ENCODE measurements at places on chromosomes 7 and 10.

DNA sequence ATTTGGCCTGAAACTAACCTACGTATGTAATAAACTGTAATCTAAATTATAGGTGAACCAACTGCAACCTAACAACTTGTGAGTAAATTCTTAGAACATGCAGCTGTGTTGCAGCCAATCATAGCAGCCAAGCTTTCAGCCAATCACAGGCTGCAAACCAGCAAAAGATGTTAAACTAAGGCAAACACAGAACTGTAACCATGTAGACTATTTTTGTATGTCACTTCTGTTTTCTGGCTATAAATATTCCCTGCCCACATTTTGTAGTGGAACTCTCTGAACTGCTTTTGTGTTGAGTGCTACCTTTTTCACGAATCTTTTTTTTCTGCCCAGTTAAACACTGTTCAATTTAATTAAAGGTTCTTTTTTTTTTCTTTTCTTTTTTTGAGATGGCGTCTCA is 28.2 kb upstream of the ZPBP start:
- no peak for DNase-seq

GRCh38 chr10:34995925-34996324 is 94.2 kb downstream of the CUL2 start:
- no peak for DNase-seq

DNA sequence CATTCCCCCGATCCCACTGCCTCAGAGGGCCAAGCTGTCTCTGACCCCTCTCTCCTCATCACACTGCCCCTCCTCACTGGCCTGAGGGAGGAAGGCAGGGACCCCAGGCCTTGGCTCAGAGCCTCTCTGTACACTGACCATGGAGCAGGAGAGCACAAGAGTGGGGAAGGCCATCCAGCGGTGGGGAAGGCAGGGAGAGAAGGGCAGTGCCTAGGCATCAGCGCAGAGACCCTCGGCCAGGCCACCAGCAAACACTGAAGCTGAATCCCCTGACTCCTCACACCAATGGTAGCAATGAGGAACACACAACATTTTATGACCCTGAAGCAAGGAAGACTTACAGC is 14.8 kb downstream of the OGDHL start:
- no peak for DNase-seq

DNA sequence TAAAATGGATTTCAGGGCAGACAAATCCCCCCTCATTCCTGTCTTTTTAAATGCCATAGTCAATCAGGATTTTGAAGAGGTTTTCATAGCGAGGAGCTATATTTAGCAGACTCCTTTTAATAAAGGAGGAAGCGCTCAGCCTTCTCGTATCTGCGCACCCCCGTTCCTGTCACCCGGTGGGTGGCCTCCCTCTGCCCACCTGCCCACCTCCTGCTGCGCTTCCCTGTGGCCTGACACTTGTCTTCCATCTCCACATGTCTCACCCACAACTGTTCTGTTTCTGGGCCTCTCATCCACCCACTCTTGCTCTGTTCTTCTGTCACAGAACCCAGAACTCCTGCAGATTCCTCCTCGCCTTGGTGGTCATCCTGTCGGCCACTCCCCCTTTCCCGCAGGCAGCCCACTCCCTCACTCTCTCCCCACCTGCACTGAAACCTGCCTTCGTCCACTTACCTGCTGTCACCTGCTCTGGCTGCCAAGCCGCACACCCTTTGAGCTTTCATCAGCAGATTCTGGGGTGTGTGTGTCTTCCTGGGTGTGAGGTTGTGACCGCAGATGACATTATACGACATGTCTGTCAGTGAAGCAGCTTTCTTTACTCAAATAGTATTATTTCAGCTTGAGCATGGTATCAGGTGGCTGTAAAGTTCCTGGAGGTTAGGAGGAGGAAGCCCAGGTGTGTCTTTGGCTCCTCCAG is 163.5 kb upstream of the AGK start:
- no peak for DNase-seq

GRCh38 chr10:128567551-128567950 is 441.3 kb upstream of the MKI67 start:
- no peak for DNase-seq

DNA sequence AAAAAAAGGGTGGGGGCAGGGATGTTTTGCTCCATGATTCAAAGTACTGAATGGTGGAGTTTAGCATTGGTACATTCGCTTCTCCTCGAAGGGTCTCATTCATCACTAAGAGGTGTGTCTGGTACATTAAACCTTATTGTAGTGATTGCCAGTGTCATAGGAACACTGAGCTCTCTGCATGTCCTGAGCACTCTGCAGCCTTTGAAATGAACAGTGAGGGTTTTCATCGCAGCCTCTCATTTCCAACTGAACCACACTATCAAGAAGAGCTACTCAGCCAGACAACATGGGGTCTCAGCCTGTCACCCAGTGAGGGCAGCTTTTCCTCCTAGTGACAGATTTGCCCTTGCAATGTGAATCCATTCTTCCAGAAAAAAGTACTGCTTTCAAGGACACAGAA is 7.6 kb upstream of the DEPP1 start:
- DNase-seq, result no peak

GRCh38 chr10:80720549-80720948 is 182.8 kb downstream of the SH2D4B start:
- DNase-seq, result no peak

DNA sequence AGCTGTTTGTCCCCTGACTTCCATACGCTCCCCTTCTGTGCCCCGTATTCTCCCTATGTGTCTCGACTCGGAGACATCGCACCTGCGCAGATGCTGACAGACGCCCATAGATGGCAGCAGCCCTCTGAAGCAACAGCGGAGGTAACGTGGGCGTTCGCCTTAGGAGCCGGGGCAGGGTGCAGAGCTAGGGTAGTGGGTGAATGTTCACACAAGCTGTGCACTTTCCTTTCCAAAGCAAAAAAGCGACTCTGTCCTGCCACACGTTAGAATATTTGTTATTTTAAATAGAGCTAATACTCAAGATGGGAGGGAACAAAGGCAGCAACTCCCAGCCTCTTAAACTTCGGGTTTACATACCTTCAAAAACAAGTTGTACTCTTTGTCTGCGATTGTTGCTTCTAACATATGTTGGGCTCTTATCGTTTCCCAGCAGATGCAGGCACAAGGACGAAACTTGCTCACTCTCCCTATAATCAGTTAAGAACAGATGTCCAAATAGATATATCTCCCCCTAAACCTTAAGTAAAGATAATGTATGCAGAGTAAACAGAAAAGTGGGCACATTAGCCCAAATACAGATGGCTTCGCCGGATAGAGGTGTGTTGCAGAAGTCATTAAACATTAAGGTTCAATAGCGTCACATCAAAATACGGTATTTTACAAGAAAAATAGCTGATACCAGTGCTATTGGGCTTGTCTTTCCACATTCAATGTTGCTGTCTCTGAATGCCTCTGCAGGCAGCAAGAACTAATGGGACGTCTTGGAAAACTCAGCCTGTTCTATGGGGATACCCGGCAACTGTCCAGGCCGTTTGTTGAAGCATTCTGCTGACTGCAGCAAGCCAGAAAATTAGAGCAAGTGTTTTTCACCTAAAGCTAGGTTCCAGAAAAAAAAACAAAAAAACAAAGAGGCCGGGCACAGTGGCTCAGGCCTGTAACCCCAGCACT is 340.3 kb upstream of the PRKCQ start:
- peak; percentile 66 for DNase-seq

DNA sequence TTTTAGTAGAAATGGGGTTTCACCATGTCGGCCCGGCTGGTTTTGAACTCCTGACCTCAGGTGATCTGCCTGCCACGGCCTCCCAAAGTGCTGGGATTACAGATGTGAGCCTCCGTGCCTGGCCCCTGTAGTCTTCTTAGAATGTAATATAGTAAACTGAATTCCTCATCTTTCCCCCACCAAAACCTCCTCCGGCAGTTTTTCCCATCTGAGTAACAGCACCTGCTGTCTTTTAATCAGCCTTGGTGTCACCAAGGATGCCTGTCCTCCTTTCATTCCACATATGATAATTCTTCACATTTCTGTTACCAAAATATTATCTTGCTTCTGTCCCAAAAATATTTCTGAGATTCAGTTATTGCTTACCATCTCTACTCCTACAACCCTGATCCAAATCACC is 80.2 kb downstream of the ZEB1 start:
- DNase-seq, result no peak

DNA sequence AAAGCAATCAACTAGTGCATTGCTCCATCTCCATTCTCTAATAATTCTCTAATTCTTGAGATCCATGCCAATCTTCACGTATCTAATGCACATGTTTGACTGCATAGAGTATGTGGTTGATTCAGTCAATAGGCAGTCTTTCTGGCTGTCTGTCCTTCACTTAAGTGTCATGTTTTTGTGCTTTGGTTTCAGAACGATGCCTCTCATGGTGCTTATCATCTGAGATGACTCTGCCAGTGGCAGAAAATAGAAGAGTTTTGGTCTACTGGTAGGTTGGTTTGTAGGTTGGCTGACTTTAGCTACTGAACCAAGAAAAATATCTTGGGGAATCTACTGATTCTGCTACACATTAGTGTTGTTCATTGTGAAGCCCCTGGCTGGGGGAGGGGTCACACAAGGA is 364.2 kb downstream of the SFMBT2 start:
- DNase-seq, result no peak

- DNase-seq, result no peak
These were observed 93.0 kb downstream of the ARHGAP22 start for GRCh38 chr10:48511875-48512231.

GRCh38 chr10:71747039-71747531 is 26.2 kb downstream of the VSIR start:
- DNase-seq, result no peak

DNA sequence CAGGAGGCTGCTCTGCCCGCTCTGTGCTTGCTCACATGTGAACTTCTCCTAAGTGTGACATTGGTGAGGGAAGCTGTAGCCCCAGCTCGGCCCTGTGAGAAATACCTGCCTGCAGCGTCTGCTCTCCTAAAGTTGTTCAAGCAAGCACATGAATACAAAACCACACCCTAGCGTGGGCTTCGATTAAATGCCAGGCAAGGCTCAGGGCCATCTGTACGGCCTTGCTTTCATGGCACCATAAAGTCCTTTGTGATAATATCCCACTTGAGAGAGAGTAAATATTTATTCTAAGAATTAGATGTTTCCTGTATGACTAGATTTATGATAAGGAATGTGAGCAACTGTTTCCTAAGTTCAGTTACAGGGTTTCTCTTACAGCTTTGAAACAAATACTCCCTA is 262.8 kb upstream of the KLF14 start:
- no peak for DNase-seq

- DNase-seq, result no peak
These were observed 76.2 kb upstream of the APBB1IP start for GRCh38 chr10:26361971-26362370.

DNA sequence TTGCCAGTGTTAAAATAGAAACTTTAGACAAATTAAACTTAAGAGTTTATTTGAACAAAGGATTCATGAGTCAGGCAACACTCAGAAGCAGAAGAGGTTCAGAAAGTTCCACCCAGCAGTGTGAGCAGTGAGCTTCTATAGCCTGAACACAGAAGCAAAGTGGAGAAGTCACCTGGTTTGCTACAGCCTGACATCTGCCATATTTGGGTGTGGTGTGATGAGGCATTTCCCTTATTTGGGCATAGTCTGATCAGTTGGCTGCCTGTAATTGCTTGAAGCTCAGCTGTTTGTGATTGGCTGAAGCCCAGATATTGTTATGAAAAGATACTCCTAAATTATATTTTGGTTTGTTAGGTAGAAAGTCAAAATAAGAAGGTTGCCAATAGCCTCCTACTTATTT is 39.1 kb downstream of the VWC2 start:
- DNase-seq, result no peak

DNA sequence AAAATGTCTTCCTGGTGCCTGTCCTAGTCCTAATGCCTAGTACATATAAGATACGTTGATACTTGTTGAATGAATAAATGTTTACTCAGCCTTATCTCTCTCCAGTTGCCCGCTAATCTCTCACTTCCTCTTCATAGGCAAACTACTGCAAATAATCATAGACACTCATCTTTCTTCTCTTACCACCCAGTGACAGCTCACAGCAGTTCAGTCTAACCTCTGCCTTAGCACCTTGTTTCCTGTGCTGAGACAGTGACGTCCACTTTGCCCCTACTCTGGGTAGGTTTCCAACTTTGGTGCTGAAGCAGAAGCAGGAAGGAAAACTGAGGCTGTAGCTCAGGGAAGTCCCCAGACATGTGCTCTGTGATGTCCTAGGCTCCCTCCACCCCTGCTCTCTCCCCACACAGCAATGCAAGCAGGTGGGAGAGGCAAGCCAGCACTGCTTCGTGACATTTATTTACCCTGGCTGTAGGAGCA is 45.5 kb upstream of the RHOBTB1 start:
- DNase-seq, result no peak
